HFF-Myc (cell line): ENCODE measurements at places on chromosomes 7 and 10.

DNA sequence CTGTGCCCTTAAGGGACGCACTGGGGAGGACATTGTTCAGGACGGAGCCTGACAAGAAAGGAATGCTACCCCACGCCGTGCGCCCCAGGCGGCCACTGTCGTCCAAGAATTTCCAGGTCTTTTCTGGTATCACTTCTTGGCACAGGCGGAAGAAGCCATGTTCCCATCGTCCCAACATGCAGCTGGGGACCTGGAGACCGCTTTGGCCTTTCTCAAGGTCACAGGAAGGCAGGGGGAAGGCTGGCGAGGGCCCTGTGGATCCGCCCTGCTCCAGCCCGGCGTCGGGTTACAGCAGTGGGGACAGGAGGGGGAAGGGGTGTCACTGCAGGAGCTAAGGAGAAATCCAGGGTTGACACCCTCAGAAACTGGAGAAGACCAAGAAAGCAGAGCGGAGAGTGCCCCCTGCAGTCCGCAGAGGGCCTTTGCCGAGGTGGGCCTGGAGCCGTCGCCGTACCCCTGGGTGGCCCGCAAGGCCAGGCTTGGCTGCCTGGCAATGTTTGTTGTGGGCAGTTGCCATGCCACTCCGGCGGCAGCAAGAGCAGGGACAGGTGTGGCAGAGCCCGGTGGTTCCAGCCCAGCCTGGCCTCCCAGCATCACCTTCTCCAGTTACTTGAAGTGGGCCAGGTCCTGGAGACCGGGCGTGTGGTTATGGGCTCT, 104.1 kb downstream of the LHPP start:
- no peak for DNase-seq

- DNase-seq: no peak
Measured at GRCh38 chr7:157596471-157596870, 259.7 kb downstream of the DNAJB6 start.

- no peak for DNase-seq
Measured at GRCh38 chr10:47061776-47062175, 150.5 kb downstream of the PTPN20 start.

- no peak for DNase-seq
Measured at GRCh38 chr7:100949933-100950443, 654 bp downstream of the MUC3A start.

DNA sequence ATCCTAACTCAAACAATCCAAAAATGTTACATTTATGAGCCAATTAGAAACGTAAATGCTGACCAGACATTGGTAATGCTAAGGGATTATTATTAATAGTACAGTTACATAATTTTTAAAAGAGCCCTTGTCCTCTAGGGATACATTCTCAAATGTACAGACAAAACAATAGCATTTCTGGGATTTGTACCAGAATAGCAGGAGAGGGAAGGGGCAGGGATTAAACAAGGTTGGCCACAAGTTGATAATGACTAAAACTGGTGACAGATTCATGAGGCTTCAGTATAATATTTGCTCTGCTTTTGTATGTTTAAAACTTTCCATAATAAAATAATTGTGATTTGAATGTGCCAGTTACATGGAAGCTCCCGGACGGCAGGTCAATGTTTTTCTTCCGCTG, 27.0 kb downstream of the HSPA12A start:
- no peak for DNase-seq

DNA sequence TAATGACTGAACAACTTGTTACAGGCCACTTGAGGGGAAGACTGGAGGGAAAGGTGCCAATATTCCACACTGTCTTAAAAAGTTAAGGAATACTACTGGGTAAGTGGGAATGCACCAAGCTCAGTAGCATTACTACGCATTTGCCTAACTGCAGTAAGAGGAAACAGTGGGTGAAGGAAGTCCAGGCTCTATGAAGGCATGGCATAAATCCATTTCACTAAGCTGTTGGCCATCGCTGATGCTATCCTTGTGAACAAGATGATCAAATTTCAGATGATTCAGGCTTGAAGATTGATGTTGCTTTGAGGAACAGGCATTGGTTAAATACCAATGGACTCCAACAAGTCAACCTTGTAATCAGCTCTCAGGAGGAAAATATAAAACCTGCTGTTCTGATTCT, 44.2 kb upstream of the TES start:
- DNase-seq: no peak

GRCh38 chr7:143299840-143300239, 11.7 kb downstream of the CASP2 start:
- DNase-seq: no peak

DNA sequence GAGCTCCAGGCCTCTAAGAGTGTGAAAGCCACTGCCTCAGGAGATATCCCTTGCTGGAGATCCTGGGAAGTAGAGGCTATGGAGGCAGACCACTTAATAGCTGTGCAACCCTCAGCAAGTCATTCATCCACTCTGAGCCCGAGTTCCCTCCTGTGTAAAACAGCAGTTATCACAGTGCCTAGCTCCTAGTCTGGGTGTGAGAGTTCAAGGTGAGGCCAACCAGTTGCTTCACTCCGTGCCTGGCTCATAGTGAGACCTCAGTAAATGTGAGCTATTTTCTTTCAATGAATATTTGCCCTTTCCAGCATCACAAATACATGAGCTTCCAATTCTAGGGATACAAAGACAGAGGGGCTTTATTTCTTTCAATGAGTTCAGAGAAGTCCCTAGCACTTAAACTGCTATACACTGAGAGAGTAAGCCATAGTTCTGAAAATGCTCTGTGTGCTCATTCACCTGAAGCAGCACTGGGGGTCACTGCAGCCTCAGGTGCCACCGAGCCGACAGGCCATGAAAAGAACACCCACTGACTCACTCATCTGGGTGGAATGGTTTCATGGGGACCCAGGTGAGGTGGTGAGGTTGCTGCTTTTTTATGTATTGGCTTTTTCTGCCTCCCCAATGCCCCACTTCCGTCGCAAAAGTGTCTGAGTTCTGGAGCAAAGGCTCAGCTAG, 259.8 kb downstream of the KCNMA1 start:
- DNase-seq: no peak

DNA sequence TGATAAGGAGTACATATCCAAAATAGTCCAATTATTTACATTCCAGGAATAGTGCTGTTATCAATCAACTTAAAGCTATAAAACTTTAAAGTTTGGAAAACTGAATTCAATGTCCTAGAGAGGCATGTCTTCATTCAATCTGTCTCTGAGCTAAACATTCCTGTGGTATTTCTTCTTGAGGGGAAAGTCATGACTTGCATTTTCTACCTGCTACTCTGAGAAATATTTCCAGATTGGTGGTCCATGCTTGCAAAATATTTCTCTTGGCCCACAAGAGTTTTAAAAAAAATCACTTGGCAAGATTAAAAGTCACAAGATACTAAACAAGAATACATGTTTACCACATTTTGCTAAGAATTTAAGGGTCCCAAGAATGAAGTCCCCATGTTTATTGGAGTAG, 63.6 kb upstream of the HGF start:
- no peak for DNase-seq

- DNase-seq: no peak
Measured at GRCh38 chr7:159034394-159034793, 110.3 kb downstream of the VIPR2 start.

DNA sequence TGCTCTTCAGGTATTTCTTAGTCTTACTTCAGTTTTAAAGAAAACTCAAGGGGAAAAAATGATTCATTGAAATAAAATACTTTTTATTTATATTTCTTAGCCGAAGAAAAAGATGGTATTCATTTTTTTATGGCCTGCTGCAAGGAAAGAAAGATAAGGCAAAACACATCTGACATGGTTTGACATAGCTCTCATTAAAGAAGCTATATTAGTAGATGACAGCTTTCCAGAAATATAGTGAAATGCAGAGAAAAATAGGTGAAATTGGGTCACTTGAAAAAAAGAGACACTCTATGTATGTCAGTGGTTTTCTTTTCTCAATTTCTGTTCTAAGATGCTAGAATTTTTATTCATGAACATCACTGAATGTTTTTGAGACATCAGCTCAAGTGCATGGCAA, 438.3 kb downstream of the PLXDC2 start:
- no peak for DNase-seq

GRCh38 chr10:101031796-101032636, 982 bp downstream of the SFXN3 start:
- DNase-seq: no peak

GRCh38 chr7:75957021-75957736, 37.2 kb downstream of the TMEM120A start:
- DNase-seq: no peak
